ENCODE measurements at places on chromosomes 5 and 9.

- peak; percentile 27 for DNase-seq
Observed at GRCh38 chr9:86405926-86406325, 51.7 kb upstream of the TUT7 start.

- no peak for DNase-seq
Observed at GRCh38 chr9:113895526-113895925, 19.4 kb downstream of the ZNF618 start.

- peak; percentile 61 for DNase-seq
Observed at GRCh38 chr9:95025213-95026147, 292.0 kb downstream of the FANCC start.

- DNase-seq, result no peak
Observed at GRCh38 chr9:129828051-129828450, 4.1 kb upstream of the TOR1A start.

DNA sequence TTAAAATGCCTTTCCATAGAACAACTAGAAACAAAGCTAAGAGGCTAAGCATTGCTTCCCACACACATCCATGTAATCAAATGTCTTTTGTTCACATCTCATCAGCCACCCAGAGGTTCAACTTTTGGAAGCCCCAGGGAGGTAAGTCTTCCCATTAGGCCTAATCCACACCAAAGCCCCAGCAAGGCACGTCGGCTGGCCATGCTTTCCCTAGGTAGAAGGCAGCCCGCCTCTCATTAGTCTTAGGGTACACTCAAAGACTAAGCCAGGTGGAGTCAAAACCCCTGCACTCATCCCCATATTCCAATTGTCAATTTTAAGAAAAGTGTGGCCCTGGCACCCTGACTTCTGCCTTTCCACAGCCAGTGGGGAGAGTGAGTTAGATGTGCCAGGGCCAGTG, 87.9 kb downstream of the ATPSCKMT start:
- no peak for DNase-seq

- DNase-seq, result no peak
Observed at GRCh38 chr5:65535529-65535987, 27.4 kb downstream of the CENPK start.

GRCh38 chr5:172173564-172174153, 14.4 kb downstream of the STK10 start:
- no peak for DNase-seq

DNA sequence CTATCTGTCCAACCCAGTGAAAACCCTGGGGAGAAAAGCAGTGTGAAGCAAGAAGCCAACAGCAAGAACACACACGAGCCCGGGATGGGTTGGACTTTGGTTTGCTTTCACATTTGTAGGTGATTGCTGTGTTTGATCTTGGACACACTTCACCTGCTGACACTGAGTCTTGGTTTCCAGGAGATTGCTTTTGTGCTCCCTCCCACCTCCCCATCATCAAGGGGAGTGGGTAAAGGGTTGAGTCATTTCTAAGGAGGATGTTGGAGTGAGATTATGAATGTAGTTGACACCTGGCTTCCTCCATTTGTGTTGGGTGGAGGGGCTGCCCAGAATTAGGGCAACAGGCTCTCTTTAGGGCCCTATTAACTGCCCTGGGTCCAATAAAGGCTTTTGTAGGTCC, 37.5 kb downstream of the ANKDD1B start:
- no peak for DNase-seq

DNA sequence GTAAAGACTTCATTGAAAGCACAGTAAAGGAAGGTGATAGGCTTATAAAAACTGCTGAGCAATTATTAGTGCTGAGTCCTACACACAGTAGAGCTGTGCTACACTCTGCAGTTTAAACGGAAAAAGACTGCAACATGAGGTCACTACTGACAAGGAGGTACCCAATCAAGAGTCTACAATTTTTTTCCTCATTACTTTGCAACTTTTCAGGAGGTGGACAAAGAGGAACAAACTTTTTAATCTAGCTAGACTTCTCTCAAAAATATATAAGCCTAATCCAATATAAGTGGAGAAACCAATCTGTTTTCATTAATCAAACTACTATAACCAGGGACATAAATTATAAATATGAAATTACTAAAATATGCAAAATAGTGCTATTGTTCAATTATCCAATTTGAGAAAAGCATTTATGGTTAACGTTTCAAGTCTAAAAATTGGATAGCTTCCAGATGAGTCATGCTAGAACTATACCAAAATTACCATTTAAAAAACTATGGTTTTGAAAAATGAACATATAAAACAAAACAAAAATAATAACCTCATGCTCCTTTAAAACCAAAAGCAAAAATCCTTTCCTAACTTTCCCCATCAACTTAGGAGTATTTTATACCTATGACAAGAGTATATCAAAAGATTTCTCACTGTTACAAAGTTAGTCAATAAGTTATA, 37.7 kb downstream of the FAM13B start:
- no peak for DNase-seq

DNA sequence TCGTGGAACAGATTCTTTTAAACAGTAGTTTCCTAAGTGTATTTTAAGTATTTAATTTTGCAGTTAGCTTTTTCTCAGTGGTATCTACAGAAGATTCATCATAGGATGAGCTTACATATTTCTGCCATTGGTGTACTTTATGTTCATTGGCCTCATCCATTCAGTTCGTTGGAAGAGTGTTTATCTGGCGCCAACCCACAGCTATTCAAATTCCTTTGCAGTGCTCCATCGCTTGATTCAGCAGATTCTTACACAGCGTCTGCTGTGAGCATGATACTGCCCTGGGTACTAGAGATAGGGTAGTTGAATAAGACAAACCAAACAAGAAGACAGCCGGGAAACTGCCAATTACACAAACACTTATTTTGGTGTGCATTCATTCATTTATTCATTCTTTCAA, 55.1 kb downstream of the NUP214 start:
- DNase-seq, result no peak
